ENCODE measurements at places on chromosomes 2 and 18.
A peak's percentile ranks its signal among the peaks of the same experiment; 100 is the strongest.

GRCh38 chr2:123935405-123935804, 89.7 kb upstream of the CNTNAP5 start:
- no peak for DNase-seq

- DNase-seq: no peak
Observed at GRCh38 chr18:80159713-80160636, 50.9 kb downstream of the ADNP2 start.

DNA sequence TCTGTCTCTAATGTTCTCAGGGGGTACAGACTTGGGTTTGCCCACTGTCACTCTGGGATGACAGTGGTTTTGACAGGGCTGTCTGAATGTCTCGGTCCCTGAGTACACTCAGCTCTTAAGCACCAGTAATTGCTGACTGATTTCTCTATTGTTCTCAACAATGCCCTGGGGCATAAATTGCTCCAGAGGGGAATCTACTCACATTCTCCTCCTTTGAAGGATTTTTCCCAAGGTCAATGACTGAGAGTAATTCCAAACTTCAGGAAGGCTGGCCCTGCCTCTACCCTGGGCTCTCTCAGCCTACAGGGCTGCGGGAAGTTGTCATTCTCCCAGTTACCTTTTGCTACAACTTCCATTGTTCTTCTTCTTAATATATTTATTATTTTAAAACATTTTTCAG, 36.5 kb downstream of the MC2R start:
- DNase-seq: no peak

- DNase-seq: no peak
Observed at GRCh38 chr2:224764565-224765236, 48.5 kb upstream of the CCDC195 start.

- DNase-seq: no peak
Observed at GRCh38 chr2:21165350-21165749, 41.6 kb downstream of the TDRD15 start.

DNA sequence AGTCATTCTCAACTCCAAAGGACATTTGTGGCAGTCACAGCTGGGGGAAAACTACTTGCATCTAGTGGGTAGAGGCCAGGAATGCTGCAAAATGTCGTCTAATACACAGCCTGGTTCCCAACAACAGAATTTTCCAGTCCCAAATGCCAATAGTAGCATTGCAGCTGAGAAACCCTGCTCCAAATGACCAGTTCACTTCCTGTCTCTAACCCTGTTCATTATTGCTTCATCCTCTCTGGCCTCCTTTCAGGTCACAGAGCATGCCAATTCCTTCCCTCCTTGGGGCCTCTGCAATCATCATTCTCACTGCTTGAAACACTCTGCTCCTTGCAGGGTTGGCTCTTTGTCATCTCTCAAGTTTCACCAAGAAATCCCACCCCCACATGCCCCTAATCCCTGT, 139.1 kb downstream of the IRS1 start:
- DNase-seq: no peak

- no peak for DNase-seq
Observed at GRCh38 chr18:50711386-50711785, 108.4 kb downstream of the MRO start.

DNA sequence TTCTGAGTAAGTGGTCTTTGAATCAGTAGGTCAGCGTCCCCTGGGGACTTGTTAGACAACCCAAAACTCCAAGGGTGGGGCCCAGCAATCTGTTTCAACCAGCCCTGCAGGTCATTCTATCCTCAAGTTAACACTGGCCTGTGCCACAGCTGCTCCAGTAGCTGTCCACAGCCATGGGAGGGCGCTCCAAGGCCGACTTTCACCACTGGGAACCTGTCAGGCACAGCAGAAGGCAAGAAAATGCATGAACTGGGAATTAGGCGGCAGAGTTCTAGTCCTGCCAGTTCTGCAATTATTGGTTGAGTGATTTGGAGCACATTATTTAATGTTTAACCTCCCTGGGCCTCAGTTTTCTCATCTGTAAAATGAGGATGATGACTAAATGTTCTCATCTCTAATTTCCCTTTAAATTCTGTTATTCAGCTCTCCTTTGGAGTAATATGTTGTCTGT, 17.4 kb upstream of the MRPL33 start:
- peak; percentile 26 for DNase-seq

- DNase-seq: no peak
Observed at GRCh38 chr2:171410624-171411023, 23.2 kb downstream of the METTL8 start.

DNA sequence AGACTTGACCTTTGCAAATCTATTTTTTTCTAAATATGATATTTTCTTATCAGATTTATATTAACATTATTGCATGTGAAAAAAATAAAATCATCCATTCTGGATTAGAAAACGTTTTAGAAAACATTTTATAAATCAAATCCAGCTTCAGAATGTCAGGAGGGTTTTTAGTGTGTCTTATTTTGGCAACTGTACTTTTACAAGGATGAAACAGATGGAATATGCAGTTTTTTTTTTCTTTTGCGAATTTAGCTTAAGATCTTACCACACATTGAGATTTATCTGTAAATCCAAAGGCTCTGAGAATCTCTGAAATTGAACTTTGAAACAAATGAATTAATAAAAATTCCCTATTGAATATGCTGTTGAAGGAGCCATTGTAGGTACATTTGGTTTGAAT, 36.7 kb downstream of the FAM171B start:
- no peak for DNase-seq

DNA sequence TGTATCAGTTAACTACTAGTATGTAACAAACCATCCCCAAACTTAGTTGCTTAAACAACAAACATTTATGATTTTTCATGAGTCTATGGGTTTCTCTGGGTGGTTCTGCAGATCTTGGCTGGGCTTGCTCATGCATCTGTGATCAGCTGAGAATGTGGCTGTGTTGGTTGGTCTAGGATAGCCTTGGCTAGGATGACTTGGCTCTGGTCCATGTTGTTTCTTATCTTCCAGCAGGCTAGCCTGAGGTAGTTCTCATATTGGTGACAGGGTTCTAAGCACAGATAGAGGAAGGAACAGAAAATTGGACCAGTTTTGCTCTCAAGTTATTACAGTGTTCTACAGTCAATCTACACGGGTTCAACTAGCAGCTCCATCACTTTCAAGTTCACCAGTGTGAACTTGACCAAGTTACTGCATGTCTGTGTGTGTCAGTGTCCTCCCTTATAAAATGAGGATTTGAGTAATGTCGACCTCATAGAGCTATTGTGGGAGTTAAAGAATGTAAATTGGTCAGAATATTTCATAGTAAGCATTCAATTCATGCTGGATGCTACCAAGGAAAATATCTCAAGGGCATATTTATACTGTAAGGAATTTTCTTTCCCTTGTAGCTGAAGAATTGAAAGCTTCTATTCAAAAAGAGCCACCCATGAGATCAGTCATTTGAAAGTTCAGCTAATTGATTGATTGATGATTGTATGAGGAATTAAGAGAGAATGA, 65.3 kb downstream of the MYO3B start:
- DNase-seq: no peak

DNA sequence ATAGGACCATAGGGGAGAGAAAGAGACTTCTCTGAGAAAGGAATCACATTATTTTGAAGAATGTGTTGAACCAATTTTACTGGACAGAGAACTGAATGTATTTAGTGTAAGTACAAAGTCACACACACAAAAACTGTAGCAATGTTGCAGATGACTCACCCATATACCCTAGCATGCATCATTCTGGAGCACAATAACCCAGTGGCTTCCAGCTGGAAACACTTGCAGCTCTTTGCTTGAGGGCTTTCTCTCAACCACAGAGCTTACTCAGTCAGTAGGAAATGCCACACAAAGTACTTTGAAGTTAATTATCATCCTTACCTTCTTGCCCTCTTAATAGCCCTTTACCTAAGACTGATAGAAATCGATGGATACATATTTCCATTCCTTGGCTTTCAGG, 760.0 kb upstream of the FSHR start:
- DNase-seq: no peak

- DNase-seq: no peak
Observed at GRCh38 chr18:12046751-12047335, 46.8 kb upstream of the ANKRD62 start.

DNA sequence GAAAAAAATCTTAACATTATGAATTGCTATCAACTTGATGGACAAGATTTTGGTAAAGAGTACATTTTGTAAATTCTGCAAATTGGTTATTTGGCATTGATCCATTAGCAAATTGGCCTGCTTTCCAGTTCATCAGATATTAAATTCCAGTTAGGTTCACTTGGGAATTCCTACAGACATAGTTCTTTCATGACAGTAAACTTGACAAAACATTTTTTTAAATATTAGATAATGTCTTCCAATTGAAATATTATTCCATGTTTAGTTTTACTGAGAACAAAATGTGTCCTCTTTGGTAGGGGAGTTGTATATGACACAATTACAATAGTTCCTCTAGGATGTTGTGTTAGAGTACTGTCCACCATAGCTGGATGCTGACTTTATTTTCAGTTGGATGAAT, 141.9 kb downstream of the LCLAT1 start:
- no peak for DNase-seq

DNA sequence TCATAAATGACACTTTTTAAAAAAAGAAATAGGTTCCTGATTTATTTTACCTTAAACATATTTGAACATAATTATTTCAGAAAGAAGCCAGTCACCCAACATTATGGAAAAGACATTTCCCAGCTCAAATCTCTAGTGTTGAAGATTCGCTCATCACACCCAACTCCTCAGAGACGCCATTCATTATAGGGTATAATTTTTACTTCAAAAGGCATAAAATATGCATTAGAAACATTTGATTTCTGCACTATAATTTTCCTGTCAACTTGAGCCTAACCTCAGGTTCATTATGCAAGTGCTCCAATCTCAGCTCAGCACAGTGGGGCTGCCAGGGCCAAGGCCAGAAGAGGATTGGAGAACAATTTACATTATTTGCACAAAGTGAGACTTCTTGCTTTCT, 58.8 kb upstream of the TTN start:
- DNase-seq: no peak

GRCh38 chr18:56473400-56474024, 164.9 kb downstream of the TXNL1 start:
- no peak for DNase-seq

GRCh38 chr2:134783912-134784311, 54.5 kb upstream of the ACMSD start:
- DNase-seq: no peak

GRCh38 chr2:174553811-174554493, 43.7 kb downstream of the WIPF1 start:
- DNase-seq: no peak

- DNase-seq: no peak
Observed at GRCh38 chr2:151200844-151201243, 60.8 kb downstream of the RBM43 start.

DNA sequence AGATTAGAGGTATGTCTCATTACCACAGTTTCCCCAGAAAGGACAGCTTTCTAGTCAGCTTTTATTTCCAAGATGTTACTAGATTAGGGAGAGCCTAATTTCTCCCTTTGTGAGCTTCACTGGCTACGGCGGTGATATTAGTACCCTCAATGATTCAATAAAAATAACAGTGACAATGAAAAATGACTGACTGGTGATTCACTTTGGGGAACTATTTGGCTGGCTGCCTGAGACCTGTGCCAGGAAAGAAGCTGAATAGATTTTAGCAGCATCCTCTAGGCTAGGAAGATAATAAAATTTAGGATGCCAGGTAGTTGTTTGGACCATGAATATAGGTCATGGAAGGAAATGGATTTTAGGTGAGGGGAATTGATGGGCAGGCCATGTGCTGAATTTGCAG, 178.7 kb downstream of the FMNL2 start:
- peak; percentile 71 for DNase-seq

- DNase-seq: no peak
Observed at GRCh38 chr18:54250846-54251261, 18.5 kb upstream of the POLI start.

DNA sequence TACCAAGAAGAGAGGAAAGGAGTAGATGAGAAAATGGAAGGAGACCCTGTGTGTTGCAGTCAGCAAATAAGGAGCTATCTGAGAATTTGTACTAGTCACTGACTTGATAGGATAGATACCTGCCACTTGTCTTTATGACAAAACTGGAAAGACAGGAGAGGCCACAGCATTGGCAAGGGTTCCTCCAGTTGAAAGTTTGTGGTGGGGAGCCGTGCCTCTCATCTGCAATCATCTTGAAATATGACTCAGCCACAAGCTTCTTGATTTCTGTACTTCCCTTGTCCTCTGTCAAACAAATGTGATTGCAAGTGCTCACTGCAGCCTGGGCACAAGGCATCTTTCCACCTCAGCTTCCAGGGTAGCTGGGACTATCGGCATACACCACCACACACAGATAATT, 99.1 kb downstream of the GREB1L start:
- no peak for DNase-seq

GRCh38 chr2:145653553-145653952, 1133.6 kb upstream of the ZEB2 start:
- no peak for DNase-seq

DNA sequence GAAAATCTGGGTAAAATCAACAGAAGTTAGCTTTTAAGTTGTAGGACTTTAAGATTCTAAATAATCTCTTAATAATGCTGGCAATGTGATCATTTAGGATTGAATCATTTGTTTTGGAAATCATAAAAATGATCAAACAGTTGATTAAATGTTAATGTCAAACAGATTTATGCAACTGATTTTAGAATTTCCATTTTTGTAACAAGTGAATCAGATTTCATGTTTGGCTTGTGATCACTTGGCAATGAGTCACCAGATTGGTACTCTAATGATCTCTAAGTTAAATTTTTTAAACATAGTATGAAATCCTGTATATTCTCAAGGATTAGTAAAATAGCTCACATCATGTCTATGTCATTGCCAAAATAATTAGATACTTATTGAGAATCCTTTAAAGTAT, 50.1 kb upstream of the UNC80 start:
- DNase-seq: peak; percentile 10

DNA sequence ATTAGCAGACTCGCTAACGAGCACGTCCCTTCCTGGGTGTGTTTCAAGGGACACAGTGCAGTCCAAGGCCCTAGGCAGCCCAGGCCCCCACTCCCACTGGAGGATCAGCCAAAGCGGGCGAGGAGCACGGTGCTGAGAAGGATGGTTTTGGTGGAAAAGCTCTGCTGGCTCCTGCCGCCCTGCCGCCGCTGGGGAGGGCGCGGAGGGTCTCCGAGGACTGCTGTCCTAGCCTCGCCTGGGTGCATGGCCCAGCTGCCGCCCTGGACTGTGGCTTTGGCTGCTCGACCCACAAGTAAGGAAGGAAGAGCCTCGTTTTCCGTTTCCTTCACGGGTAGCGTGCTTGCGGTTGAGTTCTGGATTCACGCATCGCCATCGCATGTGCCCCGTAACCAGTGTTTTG, 79.9 kb downstream of the MTCL1 start:
- no peak for DNase-seq

DNA sequence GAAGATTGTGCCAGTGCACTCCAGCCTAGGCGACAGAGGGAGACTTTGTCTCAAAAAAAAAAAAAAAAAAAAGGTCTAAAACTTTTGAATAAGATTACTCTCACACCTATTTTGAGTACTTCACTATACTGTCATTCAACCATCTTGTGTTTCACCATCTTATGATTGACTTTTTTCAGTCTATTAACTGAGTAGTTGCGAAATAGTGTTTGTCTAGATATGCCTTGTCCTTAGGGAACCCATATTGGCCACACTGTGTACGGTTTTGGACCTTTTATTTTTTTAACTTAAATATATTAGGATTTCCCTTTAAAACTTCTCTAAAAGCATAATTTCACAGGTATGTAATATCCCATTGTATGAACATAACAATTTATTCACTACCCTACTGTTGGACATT, 72.3 kb downstream of the ALMS1 start:
- no peak for DNase-seq

- DNase-seq: peak; percentile 29
Observed at GRCh38 chr18:72652990-72653593, 109.0 kb upstream of the CBLN2 start.

GRCh38 chr2:39080152-39080551, 40.7 kb downstream of the SOS1 start:
- DNase-seq: no peak
